Hematopoietic multipotent progenitor cell treated with erythropoietin and hydrocortisone succinate and interleukin-3 and kit ligand, for 4 days (in vitro differentiated cells): ENCODE measurements at places on chromosomes 2 and 18.

- DNase-seq: no peak
Observed at GRCh38 chr2:20490300-20491181, 43.7 kb downstream of the RHOB start.

DNA sequence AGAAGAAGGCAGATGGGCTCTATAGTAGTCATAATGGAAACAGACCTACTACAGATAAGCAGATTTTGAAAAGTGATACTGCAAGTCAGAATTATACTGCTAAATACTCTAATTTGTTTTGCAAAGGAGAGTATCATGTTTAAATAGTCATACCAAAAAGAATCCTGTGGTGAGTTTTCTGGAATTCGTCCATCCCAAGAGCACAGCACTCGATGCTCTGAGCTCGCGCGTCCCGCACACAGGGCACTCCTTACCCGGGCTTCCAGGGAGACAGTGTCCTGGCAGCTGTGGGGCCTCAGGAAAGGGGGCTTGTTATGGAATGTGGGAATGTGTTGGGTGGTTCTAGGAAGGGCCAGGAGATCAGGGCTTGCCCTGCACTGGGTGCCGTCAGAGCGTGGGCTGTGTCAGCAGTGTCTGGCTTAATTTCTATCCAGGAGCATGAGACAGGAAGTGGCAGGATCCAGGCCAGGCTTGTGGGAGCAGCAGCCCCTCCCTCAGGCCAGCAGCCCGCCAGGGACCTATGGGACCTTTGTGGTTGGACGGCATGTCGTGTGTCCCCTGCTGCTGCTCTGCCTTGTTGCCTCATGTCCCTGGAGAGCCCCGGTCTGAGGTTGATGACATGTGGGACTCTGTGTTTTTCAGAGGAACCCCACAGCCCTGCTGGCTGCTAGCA, 193.2 kb upstream of the TPO start:
- DNase-seq: no peak

GRCh38 chr18:37327063-37327577, 238.5 kb downstream of the CELF4 start:
- DNase-seq: no peak

- DNase-seq: no peak
Observed at GRCh38 chr2:5548991-5549715, 143.0 kb upstream of the SOX11 start.

GRCh38 chr2:69639266-69639665, 4.3 kb downstream of the AAK1 start:
- DNase-seq: no peak

DNA sequence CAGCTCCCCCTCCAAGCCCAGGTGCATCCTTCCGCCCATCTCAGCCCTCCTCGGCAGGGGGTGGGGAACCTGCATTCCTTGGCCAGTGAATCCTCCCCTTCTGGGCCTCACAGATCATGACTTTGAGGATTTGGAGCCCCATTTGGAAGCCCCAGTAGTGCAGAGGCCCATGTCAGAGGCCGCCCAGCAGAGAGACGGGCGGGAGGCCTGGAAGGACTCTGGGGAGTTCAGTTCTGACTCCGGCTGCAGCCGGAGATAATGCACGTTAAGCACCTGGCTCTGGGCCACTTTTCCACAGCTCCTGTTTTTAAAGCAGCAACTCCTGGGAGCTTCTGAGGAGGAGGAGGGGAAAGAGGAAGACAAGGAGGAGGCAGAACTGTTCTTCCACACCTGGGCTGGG, 14.9 kb downstream of the ATOH8 start:
- DNase-seq: no peak
